ENCODE measurements at places on chromosomes 12 and 14.
A peak's percentile ranks its signal among the peaks of the same experiment; 100 is the strongest.

DNA sequence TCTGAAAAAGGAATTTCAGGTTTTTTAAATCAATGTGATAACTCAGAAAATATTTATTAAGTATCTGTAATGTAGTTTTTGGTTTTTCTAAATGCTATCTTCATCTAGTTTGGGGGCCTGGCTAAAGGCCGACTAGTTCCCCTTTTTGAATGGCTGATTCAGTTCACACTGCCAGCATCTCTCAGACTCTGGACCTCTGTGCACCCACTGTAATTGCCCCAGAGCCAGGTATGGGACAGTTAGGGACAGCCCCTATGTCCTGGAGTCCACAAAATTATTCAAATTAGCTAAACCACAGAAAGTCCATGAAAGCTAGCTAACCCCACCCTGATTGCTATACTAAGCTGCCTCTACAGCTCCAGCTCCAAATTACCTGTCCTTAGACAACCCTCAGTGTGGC is 49.1 kb upstream of the RGS6 start:
- no peak for DNase-seq

GRCh38 chr12:100058482-100059029 is 73.8 kb upstream of the ANKS1B start:
- DNase-seq, result no peak

- no peak for DNase-seq
Observed at GRCh38 chr12:63929426-63929825, 84.9 kb downstream of the SRGAP1 start.

DNA sequence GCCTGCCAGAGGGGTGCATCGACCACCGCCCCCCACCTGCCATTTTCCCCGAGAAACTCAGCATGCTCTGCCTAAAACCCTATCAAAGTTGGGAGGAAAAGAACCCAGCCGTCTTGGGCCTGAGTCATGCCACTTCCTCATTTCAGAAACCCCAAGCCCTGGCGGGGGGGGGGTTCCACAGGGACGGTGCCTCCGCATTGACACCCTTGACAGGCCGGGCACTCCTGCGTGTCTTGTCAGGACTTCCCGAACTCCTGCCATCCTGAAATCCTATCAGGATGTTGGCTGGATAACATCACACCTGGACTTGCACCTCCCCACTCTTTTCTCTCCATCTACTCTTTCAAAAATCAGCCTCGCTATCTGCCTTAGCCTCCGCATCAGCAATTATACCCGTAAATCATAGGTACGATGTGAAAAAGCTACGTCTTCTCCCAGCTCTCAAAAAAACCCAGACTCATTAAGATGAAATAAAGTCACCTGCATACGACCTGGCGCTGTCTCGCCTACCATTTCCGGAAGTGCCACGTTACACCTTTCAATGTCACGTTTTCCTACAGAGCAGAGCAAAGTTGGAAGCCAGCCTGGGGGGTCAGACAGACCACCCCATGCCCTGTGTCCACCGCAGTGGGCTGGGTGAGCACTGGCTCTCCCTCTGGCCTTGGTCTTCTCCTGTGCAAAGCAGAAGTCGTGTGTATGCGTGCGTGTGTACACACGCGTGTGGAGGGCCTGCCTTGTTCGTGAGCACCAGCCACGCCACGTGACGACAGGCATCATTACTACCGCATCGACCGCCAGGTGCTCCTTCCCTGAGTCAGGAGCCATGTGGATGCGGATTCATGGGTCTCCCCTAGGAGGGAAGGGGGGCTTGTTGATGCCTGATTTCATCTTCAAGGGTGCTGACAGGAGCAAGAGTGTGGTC is 96.7 kb downstream of the RFLNA start:
- no peak for DNase-seq

GRCh38 chr12:48979602-48980388 is 1.7 kb downstream of the WNT1 start:
- no peak for DNase-seq

DNA sequence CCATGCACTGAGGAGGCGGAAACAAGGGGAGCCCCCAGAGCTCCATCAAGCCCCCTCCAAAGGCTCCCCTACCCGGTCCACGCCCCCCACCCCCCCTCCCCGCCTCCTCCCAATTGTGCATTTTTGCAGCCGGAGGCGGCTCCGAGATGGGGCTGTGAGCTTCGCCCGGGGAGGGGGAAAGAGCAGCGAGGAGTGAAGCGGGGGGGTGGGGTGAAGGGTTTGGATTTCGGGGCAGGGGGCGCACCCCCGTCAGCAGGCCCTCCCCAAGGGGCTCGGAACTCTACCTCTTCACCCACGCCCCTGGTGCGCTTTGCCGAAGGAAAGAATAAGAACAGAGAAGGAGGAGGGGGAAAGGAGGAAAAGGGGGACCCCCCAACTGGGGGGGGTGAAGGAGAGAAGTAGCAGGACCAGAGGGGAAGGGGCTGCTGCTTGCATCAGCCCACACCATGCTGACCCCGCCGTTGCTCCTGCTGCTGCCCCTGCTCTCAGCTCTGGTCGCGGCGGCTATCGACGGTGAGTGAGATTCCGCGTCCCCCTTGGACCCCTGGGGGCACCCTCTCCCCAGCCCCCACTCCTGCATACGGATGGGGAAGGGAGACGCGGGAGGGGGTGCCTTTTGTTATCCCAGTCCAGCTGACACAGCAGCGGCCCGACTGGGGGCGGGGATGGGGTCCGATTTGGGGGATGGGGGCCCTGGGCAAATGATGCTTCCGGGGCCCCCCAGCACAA is 400 bp downstream of the LRP1 start:
- no peak for DNase-seq

- peak; percentile 92 for DNase-seq
Observed at GRCh38 chr12:115761784-115762183, 515.7 kb downstream of the MED13L start.

DNA sequence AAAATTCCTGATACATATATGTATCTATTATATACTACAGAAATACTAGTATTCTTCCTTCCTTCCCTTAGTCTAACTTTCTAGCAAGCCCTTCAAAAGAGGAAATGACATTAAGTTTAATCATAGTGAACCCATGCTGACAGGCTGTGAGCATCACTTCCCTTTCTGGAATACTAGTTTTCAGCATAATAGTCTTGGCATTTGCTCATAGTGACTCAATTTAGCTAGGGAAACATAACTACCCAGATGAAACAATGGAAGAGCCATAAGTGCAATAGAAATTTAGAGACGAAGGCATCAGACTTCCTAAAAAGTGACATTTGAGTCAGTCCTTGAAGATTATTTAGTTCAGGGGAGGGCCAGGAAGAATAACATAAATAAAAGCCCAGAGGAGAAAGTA is 184.5 kb upstream of the CRY1 start:
- DNase-seq, result no peak

GRCh38 chr14:74391479-74391878 is 34.5 kb downstream of the SYNDIG1L start:
- DNase-seq, result no peak

DNA sequence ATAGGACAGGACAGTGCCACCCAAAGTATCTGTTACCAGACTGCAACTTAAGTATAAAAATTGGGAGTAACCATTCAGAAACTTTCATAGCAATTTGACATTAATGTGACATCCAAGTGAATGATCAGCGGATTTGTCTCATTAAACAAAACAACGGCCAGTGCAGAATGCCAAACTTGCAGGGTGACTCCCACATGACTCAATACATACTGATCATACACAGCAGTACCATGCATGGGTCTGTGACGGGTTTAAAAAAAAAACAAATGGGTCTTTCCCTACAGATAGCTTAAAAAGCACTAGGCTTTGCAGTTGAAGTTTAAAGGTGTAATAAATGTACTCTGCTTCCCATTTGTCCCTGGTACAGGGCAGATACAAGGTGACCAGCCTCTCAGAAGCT is 116.6 kb downstream of the SLC35F4 start:
- no peak for DNase-seq

DNA sequence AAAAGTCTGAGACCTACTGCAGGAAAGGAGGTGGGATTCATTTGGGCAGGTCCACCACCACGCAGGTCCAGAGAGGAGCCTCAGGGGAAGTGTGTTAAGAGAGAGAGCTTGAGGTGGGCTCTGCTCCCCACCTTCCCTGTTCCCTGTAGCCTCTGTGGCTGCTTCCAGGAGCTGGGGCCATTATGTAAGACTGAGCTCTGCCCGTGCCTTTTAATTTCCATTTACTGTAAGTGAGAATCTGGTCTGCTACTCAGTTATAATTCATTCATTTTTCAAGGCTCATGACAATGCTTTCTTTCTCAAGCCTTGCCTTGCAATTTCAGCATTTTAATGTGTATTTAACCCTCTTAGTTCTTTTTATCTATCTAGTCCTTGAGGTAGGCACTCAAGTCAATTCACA is 8.3 kb downstream of the SLC4A8 start:
- DNase-seq, result no peak

- DNase-seq, result no peak
Observed at GRCh38 chr12:1880153-1880845, 38.2 kb downstream of the CACNA2D4 start.

- no peak for DNase-seq
Observed at GRCh38 chr12:148676-149416, 65.1 kb downstream of the SLC6A12 start.

- DNase-seq, result peak; percentile 9
Observed at GRCh38 chr12:76946446-76946845, 67.6 kb upstream of the CSRP2 start.

DNA sequence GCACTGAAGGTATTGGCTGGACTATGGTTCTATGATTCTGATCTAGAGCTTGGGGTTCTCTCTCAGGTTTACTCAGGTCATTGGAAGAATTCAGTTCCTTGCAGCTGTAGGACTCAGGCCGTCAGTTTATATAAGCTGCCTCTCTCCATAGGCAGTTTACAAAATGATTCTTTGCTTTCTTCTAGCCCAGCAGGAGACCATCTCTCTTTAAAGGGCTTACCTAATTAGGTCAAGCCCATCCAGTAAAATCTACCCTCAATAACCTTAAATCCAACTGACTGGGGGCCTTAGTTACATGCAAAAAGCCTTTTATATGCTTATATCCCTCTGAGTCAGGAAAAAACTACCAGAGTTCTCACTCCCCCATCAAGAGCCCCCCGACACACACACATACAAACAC is 80.5 kb upstream of the GARIN6 start:
- no peak for DNase-seq

GRCh38 chr12:71768900-71769299 is 14.2 kb downstream of the RAB21 start:
- DNase-seq, result no peak

- DNase-seq, result no peak
Observed at GRCh38 chr14:24606297-24606696, 3.2 kb downstream of the GZMH start.

GRCh38 chr14:34797747-34798583 is 77.2 kb downstream of the BAZ1A start:
- DNase-seq, result no peak

DNA sequence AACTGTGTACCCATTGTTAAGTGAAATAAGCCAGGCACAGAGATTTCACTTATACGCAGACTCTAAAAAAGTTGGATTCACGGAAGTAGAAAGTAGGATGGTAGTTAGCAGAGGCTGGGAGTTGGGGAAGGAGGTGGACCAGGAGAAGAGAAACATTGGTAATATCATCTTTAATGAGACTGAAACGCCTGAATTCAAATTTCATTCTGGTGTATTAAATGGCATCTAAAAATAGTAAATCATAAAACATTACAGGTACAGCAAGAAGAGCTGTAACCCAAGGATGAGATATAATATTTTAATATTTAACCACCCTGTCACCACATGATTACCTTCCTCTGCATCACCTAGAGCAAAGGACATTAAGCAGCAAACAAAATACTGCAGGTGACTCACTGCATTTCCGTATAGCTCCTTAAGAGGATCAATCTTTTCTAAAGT is 99.4 kb downstream of the EPS8 start:
- no peak for DNase-seq

DNA sequence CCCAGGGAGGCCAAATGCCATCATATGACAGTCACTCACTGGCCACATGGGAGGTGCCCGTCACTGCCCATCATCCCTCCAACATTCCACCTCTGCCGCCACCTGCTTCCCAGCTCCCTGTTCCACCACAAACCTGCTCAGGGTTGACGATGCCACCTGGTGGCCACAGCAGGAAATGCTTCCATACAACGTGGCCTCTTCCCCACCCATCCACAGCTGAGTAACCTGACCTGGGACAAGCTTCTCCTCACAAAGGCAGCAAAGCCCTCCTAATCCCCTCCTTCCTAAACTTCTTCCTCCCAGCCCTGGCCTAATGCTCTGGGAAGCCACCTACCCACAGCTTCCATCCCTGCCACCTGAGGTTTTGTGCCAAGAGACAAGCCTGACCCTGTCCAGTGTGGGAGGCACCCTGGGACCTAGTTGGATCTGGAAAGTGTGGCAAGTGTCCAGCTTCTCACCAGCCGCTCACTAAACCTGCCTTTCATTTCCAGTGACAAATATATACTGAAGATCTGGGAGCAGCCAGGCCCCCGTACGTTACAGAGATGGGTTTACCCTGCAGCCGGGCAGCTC is 4.3 kb downstream of the DEGS2 start:
- DNase-seq, result no peak

DNA sequence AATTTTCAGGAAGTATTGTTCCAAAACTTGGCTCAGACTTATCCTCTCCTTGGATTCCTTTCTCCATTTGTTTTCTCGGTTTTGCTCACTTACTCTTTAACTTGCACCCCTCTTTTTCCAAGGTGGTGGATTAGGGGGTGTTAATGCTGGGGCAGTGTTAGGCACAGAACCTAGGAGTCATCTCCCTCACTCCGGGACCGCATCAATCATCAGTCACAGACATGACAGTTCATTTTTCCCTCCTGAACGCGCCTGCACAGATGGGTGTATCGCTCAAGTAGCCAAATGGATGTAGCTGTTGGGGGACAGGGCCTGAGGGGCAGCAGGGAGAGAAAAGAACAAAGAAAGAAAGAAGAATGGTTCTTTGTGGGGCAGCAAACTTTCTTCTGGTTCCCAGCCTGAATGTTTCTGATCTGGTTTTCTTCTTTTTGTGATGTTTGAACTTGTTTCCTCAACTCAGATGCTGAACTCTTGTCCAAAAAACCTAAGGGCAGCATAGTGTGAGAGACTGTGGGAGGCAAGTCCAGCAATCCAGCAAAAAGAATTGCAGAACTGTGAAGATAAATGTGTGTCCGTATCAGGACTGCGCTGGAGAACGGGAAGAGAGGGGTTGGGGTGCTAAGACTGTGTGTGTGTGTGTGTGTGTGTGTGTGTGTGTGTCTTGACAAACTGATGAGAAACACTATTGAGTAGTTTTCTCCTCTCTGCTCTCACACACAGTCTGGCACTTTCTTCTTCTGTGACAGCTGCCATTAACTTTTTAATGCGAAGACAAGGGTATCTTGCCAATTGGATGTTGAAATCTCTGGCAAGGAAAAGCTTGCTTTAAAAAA is 131.1 kb downstream of the FBXL14 start:
- no peak for DNase-seq

DNA sequence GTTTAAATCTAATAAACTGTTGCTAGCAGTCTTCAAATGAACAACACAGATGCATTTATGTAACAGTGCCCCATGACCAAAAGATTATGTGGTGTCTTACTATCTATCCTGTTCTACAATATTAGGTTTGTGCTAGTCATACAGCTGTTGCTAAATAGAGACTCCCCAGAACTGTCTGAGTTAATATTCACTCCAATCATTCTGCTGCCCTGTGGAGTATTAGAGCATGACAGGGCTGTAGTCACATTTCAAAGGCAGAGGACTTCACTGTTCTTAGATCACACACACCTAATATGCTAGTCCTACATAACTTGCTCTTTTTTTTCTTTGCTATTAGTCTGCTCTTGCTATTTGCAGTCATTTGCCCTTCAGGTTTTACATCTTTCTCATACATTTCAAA is 157.6 kb upstream of the MDGA2 start:
- DNase-seq, result no peak

- DNase-seq, result peak; percentile 70
Observed at GRCh38 chr14:29637411-29637810, 290.2 kb downstream of the PRKD1 start.

GRCh38 chr12:25854991-25855390 is 103.5 kb upstream of the RASSF8 start:
- DNase-seq, result no peak
